ENCODE measurements at places on chromosomes 1 and 21.

- no peak for DNase-seq
Observed at GRCh38 chr21:36425286-36425685, 40.1 kb downstream of the CHAF1B start.

- no peak for DNase-seq
Observed at GRCh38 chr1:55987491-55988249, 591.7 kb downstream of the PLPP3 start.

DNA sequence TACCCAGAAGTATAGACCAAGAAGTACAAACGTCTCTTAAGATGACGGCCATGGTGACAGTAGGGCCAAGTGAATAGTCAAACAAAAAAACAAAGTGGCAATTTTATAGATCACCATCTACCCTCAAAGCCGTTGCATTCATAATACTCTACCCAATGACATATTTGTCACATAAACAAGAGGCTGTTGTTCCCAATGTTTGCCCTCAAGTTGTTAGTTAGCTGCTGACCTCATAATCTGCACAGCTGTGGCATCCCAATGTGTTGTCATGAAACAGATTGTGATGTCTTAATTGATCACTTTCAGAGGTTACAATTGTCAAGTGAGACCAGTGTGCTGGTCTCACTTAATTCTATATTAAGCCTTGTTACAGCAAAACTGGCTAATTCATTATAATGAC lies 333.8 kb downstream of the ST6GALNAC3 start:
- no peak for DNase-seq

DNA sequence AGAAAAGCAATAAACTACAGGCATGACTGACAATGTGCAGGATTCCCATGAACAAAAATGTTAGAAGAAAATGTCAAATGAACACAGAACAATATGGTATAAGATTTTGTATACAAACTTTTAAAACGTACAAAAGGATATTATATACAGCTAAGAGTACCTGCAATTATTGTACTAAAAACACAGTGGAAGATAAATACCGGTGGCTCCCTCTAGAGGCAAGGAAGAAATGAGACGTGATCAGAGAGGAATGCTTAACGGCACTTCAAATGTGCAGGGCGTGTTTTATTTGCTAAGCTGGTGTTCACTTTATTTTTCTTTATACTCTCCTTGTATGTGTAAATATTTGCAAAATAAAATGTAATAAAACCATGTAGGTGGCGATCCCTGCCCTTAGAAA lies 191.8 kb upstream of the SAMSN1 start:
- peak; percentile 41 for DNase-seq

- peak; percentile 51 for DNase-seq
Observed at GRCh38 chr1:32886004-32886827, at the start of gene HPCA. Gene HPCA, plus strand, starts transcription at chr1:32886491. Its CDS starts 2,408 bp downstream, at chr1:32888899.

DNA sequence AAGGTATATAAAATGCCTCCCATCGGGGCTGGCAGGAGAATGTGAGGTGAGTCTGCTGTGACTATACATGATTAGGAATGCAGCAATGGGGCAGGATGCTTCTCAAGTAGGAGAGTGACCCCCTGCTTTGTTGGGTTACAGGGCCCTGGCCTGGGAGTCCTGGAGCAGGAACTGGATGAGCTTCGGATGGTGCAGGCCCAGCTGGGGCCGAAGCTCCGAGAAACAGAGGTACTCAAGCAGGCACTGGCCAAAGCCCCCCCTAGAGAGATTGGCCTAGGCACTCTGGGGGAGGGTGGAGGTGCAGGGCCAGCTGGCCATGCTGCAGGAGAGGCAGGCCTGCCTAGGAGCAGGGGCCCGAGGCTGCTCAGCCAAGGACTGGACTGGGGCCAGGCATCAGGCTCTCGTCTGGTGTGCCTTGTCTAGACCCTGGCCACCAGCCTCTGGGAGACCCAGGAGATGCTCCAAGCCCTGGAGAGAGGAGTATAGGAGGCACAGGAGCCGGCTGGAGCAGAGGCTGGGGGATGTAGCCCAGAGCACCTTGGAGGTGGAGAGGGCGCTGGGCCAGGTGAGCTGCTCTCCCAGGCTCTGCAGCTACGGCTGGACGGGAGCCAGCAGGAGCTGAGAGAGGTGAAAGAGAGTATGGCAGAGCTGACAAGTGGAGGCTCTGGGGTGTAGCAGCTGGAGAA lies 32.8 kb upstream of the PKP1 start:
- no peak for DNase-seq

DNA sequence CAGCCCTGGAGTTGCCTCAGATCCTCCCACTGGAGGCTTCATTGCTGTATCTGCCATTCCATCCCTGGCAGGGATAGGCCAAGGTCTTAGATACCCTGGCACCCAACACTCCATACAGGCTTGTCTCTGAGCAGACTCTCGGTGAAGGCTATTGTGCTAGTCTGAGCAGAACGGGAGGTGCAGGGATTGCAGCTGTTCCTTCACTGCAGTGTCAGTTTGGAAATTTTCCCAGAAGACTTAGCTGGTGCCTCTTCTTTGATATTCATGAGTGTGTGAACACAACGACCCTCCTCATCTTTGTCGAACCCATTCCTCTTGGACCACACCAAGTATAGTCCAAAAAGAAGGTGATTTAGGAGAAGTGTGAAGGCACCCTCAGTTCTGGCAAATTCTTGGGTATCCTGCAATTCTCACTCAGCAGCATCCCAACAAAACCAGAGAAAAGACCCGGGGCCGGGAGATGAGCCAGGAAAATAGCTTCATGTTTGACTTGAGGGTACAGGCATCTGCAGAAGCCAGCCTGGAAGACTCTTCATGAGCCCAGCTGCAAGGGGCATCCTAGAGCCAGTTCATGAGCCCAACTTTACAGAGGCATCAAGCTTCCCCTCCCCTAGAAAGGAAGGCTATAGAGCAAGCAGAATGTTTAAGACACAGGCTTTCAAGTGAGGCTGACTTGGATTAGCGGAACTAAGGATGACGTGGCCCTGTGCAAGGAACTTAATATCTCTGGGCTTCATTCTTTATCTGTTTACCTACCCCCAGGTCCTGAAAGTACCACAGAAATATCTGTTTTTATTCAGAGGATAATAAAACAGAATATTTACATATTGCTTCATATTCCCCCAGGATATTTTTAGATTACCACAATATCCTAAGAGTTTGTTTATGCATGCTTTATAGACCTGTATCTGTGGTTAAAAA lies 38.8 kb upstream of the HAO2 start:
- peak; percentile 25 for DNase-seq

- no peak for DNase-seq
Observed at GRCh38 chr1:54461731-54462596, 55.8 kb upstream of the SSBP3 start.

- DNase-seq = no peak
Observed at GRCh38 chr1:17001760-17002523, 9.8 kb downstream of the ATP13A2 start.

- DNase-seq = no peak
Observed at GRCh38 chr1:157628773-157629172, 30.9 kb upstream of the FCRL4 start.

DNA sequence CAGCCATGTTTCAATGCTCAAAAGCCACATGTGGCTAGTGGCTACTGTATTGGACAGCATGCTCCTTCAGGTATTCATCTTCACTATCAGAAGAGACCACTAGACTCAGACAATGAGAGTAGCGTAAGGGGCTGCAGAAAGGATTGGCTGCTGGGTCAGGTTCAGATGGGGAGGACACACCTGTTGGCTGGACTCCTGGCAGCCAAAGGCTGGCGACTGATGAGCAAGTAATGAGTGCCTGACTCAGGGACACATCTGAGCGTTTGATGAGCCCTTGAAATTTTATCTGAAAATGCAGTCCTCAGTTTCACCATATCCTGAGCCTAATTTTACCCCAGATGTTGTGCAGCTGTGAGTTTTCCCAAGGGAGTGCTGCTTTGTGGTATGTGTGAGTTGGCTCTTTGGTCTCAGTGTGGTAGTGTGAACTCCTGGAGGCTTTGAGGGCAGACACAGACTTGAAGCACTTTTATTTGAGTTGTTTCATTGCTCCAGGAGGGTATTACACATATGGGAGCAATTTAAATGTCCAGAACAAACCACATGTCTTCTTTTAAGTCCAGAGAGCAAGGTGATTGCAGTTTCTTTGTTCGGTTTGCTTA lies 9.6 kb downstream of the ST6GALNAC3 start:
- DNase-seq = no peak

- no peak for DNase-seq
Observed at GRCh38 chr1:39392851-39393573, 98.4 kb upstream of the BMP8A start.

- DNase-seq = no peak
Observed at GRCh38 chr1:3922851-3923250, 22.8 kb upstream of the C1orf174 start.

GRCh38 chr1:43447891-43448708 lies 5.6 kb downstream of the HYI start:
- peak; percentile 44 for DNase-seq

DNA sequence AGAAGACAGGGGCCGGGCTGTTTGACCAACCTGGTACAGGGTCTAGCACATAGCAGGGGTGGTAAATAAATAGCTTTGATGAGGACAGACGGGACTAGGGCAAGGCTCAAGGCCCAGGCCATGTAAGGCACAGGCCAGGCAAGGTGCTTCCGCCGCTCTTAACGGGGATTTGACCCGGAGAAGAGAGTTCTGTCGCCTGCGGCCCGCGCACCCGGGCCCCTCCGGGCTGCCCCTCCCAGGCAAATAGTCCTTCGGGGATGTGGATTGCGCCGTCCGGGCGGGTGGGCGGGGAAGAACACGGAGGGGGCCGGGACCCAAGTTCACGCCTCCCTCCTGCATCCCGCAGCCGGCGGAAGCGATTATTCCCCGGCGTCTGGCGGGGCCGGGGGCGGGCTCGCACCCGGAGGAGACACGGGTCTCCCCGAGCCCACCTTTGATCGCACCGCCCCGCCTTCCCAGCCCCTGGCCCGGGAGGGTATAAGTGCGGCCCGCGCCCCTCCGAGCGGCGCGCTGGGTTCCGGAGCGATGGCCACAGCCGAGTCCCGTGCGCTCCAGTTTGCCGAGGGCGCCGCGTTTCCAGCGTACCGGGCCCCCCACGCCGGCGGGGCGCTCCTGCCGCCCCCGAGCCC lies at the start of gene MIXL1:
Gene MIXL1, plus strand, starts transcription at position 508 of the 629 bp plus-strand sequence. Its CDS starts 18 bp downstream, at position 526.
- no peak for DNase-seq

DNA sequence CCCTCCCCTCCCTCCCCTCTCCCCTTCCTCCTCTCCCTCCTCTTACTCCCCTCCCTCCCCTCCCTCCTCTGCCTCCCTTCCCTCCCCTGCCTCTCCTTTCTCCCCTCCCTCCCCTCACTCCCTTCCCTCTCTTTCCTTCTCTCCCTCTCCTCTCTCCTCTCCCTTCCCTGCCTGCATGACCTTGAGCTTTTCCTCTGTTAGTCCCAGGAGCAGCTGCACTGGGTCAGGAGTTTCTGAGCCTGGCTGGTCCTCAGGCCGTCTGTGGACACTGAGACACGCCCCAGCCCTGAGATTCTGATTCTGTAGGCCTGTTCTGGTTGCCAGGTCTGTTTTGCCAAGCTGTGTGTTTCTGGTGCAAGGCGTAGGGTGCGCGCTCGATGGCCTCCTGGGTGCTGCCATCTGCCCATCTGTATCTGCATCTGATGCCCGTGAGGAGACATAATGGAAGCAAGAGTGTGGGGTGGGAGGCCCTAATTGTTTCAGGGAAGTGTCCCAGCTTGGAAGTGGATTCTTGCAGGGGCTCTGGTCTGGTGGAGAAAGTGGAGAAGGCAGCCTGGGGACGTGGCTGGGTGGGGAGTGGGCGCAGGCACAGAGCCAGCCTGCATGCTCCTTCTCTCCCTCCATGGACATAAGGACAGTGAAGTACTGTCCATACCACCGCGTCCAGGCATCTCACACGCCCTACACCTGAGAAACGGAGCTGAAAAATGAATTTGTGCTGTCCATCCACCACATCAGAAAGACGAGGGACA lies 97.2 kb downstream of the WDR4 start:
- DNase-seq = no peak

GRCh38 chr1:3141836-3142235 lies 72.8 kb downstream of the PRDM16 start:
- DNase-seq = no peak

DNA sequence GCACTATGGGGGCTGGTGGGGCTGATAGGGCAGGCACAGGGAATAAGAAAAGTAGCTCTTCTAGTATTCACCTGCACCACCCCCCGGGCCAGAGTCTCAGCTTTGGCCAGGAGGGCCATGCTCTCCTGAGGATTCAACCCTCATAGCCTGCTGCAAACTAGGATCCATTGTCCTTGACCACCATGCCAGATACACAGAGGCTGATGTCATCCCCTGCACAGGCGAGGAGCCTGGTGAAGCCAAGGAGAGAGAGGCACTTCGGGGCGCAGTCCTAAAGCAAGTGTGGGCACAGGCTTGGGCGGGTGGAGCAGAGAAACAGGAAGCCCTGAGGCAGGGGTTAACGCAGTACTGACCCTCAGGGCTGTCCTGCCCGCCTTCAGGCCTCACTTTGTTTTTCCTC lies 29.5 kb downstream of the TMEM53 start:
- DNase-seq = no peak

- DNase-seq = peak; percentile 95
Observed at GRCh38 chr1:6724517-6725141, 23.0 kb upstream of the DNAJC11 start.

DNA sequence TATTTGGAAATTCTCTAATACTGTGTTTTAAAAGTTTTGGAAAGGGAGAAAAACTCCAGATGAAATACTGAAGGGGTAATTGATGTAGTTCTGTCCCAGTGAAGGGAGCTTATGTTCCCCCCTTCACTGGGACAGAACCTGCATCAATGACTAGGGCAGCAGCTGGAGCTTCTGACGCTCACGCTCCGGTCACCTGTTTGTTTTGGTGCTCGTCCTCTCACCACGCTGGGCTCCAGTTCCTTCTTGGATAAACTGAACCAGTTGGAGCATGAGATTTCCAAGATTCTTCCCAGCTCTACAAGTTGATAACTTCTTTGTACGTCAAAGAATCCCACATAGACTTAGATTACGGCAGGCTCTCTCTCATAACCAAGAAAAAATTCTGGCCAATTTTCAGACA lies 51.4 kb upstream of the HNRNPU start:
- no peak for DNase-seq

- DNase-seq = no peak
Observed at GRCh38 chr1:5733596-5733995, 258.6 kb downstream of the NPHP4 start.

GRCh38 chr1:23496490-23497181 lies 12.7 kb upstream of the ASAP3 start:
- no peak for DNase-seq

DNA sequence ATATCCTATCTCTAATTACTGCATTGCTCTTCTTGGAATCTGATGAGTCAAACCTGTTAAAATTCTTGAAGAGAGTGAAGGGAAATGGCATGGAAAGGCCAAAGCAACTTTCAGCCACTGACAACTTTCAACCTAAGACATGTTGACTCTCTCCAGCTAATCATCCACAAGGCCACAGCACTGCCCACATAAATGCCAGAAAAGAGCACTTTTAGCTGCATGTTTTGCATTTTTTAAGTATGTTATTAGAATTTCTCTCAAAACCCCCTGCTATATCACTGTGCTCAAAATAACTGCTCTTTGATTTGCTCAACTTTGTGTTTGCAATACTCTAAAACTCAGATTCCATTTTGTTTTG lies 352.5 kb downstream of the ADGRL2 start:
- no peak for DNase-seq

GRCh38 chr21:27741736-27742135 lies 774.8 kb upstream of the ADAMTS5 start:
- DNase-seq = no peak

Data from M059J (cell line).